Endothelial cell of coronary artery (primary cell): ENCODE measurements at places on chromosomes 11 and 22. TPM values are rescaled to one million over a fixed set of nuclear protein-coding genes. Genes with fewer than 3 reads are reported as not detected.

Gene CYP2R1
- 8.5 and 13.0 TPM in 2 replicates for total RNA-seq

Gene OR56A5
- total RNA-seq: not detected in 2 replicates

Gene SEC14L3
- not detected in 2 replicates for total RNA-seq

Gene MCHR1
- total RNA-seq: 0.28 TPM in 1 of 2 replicates, not detected in the other

Gene RAB36
- total RNA-seq: 1.0 and 1.3 TPM in 2 replicates

Gene DEUP1
- not detected in 2 replicates for total RNA-seq

Gene TMEM86A
- total RNA-seq: 1.1 and 1.3 TPM in 2 replicates

Gene OR10A6
- total RNA-seq: not detected in 2 replicates

Gene XKR3
- total RNA-seq: not detected in 2 replicates

Gene PHOX2A
- not detected in 2 replicates for total RNA-seq

Gene MRGPRG
- total RNA-seq: not detected in 2 replicates
